Inflammatory macrophage treated with lipopolysaccharide for 1 hour (primary cell): ENCODE measurements at places on chromosomes 13 and 19.

- no peak for DNase-seq
Measured at GRCh38 chr13:98221234-98221633, 44.2 kb upstream of the RNF113B start.

GRCh38 chr19:45331411-45331810, 8.7 kb upstream of the CKM start:
- DNase-seq: no peak

DNA sequence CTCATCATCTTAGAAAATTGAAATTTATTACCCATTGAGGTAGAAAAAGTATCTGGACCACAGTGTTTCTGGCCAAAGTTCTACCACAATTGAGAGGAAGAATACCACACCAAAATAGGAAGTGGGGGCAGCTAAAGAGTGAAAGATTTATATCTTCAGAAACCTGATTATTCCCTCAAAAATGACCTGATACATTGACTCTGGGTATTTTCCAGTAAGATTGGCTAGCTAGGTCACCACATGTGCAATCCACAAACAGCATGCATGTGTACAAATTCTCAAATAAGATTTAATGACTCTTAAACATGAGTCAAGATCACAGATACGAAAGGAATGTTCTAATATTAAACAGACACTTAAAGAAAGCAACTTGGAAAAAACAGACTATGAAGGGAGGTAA, 1516.2 kb upstream of the PCDH20 start:
- no peak for DNase-seq

- DNase-seq: peak; percentile 25
Measured at GRCh38 chr13:41352935-41353840, 42.1 kb downstream of the NAA16 start.

- no peak for DNase-seq
Measured at GRCh38 chr19:18840288-18841267, 8.8 kb downstream of the UPF1 start.

- peak; percentile 2 for DNase-seq
Measured at GRCh38 chr13:42354241-42355091, 82.5 kb downstream of the AKAP11 start.

- DNase-seq: no peak
Measured at GRCh38 chr13:113598081-113598410, 13.5 kb downstream of the TFDP1 start.

DNA sequence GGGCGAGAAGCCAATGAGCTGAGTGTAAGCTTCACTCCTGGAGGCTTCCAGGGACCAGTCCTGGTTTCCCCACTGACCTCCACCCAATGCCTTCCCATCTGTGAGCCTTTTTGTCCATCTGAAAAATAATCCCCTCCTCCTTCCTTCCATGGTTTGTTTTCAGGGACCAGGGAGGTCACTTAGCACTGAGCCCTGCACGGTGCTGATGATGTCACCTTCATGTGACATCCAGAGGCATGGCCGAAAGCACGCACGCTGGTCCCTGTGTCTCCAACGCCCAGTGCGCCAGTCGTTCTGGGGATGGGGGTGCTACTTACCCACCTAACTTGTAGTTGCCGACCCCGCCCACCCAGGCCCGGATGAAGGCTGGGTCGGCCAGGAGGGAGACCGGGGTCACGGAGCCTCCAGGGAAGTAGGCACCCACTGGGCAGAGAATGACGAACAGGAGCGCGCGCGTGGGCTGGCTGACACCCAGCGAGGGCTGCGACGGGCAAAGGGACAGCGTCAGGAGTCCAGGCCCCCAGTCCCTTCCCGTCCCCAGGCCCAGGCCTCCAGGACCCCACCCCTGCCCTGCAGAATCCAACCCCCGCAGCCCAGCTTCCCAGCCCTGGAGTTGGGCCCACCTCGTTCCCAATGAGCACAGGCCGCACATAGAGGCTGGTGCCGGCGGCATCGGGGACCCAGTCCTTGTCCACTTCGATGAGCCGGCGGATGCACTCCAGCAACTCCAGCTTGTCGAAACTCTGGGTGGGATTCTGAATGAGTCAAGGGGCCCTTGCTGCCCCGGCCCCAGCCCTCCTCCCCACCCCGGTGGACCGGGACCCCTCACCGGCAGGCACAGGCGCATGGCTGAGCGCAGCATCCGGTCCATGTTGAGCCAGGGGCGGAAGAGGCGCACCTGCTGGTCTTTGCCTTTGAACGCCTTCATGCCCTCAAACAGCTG, 11.2 kb downstream of the BCAT2 start:
- DNase-seq: no peak

GRCh38 chr19:46353730-46354528, 7.0 kb downstream of the PPP5C start:
- DNase-seq: no peak

GRCh38 chr19:6861683-6862286, 25.6 kb upstream of the ADGRE1 start:
- no peak for DNase-seq

- no peak for DNase-seq
Measured at GRCh38 chr13:46951516-46951915, 54.7 kb upstream of the HTR2A start.

- no peak for DNase-seq
Measured at GRCh38 chr13:93552596-93552995, 326.0 kb downstream of the GPC6 start.

DNA sequence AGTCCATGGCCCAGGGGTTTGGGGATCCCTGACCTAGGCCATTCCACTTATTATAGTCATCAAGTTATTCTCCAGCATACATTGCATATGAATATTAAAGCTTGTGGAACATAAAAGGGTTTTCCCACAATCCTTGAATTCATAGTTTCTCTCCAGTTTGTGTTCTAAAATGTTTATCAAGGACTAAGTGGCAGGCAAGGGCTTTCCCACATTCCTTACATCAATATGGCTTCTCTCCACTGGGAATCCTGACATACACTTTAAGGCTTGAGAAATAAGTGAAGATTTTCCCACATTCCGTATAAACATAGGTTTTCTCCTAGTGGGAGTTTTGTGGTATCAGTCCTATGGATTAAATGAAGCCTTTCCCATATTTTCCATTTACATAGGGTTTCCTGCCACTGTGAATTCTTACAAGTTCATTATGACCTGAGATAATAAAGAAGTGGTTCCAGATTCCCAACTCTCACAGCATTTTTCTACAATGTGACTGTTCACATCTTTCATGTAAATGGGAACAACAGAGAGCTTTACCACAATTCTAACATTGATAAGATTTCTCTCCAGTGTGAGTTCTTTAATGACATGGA, 14.5 kb downstream of the ZNF426 start:
- no peak for DNase-seq

GRCh38 chr13:97191615-97192014, 30.5 kb upstream of the MBNL2 start:
- no peak for DNase-seq

DNA sequence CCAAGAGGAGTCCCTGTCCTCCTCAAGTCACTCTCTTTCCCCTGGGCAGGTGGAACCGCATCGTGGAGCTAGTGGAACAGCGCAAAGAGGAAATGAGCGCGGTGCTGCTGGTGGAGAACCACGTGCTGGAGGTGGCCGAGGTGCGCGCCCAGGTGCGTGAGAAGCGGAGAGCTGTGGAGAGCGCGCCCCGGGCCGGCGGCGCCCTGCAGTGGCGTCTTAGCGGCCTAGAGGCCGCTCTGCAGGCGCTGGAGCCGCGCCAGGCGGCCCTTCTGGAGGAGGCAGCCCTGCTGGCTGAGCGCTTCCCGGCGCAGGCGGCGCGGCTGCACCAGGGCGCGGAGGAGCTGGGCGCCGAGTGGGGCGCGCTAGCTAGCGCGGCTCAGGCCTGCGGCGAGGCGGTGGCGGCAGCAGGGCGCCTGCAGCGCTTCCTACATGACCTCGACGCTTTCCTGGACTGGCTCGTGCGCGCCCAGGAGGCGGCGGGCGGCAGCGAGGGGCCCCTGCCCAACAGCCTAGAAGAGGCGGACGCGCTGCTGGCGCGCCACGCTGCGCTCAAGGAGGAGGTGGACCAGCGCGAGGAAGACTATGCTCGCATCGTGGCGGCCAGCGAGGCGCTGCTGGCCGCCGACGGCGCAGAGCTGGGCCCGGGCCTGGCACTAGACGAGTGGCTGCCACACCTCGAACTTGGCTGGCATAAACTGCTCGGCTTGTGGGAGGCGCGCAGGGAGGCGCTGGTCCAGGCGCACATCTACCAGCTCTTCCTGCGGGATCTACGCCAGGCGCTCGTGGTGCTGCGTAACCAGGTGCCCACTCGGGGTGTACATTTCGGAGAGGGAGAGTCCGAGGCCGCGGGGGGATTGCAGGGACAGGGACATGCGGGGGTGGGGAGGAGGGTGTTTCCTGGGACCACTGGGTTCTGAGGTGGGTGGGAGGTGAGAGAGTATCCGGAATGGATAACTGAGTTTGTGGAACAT, 52.8 kb downstream of the SPTBN4 start:
- DNase-seq: no peak

DNA sequence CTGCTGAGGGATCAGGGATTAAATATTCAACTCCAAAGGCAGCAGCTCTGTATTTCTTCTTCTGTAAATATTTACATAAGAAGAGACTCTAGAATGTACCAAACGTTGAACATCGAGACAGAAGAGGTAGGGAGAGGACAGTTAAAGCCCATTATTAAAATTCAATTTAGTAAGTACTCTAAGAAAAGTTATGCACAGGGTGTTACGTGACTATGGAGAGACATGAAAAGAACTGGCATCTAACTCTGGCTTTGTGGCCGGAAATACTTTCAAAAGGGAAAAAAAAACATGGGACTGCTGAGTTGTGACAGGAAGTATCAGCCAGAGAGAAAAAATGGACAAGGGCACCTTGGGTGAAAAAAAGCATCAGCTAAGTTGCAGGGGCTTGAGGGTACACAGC, 36.7 kb downstream of the LNX2 start:
- no peak for DNase-seq

DNA sequence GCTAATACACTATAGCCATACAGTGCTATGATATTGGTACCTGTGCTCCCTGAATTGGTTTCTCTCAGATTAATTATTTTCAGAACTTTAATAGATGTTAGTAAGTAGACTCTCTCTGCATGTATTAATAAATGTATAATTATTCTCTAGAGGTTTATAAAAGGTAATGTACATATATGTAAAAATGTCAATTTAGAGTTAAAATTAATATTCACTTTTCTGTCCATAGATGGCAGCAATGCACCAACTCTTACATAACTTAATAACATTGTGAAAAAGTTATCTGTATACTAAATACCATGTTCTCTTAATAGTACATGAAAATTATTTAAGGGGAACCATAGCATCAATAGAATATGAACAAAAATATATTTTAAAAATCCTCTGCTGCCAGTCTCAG, 515.0 kb upstream of the KLHL1 start:
- peak; percentile 33 for DNase-seq

DNA sequence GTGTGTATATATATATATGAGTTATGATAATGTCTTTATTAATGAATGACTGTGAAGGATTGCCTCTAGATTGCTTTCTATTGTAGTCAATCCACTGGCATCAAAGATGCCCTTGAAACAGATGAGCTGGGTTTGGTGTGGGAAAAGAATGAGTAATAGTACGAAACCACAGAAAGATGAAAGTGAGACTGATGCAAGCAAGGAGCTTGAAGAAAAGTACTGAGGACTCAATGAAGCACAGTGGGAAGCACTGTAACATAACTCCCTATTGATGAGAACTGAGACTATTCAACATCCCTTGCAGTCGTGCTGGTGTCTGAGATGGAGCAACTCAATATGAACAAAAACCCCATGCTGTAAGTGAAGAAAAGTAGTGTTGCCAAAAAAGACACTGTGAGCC, 1794.2 kb downstream of the SLITRK5 start:
- DNase-seq: no peak

GRCh38 chr19:38707512-38708114, 36.7 kb downstream of the CAPN12 start:
- DNase-seq: no peak

GRCh38 chr19:56477429-56478338, 539 bp upstream of the ZNF667 start:
- DNase-seq: peak; percentile 71

- no peak for DNase-seq
Measured at GRCh38 chr13:71240911-71241310, 626.1 kb downstream of the DACH1 start.

- DNase-seq: no peak
Measured at GRCh38 chr13:108154421-108154858, 60.9 kb downstream of the LIG4 start.

- DNase-seq: no peak
Measured at GRCh38 chr19:48573163-48573505, 21.2 kb downstream of the SULT2B1 start.
